ENCODE measurements at places on chromosomes 5 and 9. TPM values are rescaled to one million over a fixed set of nuclear protein-coding genes. Genes with fewer than 3 reads are reported as not detected.
A peak's percentile ranks its signal among the peaks of the same experiment; 100 is the strongest.

- peak; percentile 50 for DNase-seq
These were observed at the start of gene FOXD1 for GRCh38 chr5:73448463-73449136. TSS of gene FOXD1 (minus strand) at chr5:73448777. CDS start at chr5:73448362, 415 bp downstream.

The HTR1A gene
- total RNA-seq: not detected

- DNase-seq: peak; percentile 70
These were observed 44.5 kb upstream of the ANGPTL2 start for GRCh38 chr9:127166651-127167524.

GRCh38 chr9:77438653-77439052 lies 209.5 kb downstream of the GNA14 start:
- no peak for DNase-seq

The FSTL4 gene
- total RNA-seq: not detected

GRCh38 chr5:181217111-181217802 lies 5.8 kb upstream of the TRIM41 start:
- DNase-seq: no peak

DNA sequence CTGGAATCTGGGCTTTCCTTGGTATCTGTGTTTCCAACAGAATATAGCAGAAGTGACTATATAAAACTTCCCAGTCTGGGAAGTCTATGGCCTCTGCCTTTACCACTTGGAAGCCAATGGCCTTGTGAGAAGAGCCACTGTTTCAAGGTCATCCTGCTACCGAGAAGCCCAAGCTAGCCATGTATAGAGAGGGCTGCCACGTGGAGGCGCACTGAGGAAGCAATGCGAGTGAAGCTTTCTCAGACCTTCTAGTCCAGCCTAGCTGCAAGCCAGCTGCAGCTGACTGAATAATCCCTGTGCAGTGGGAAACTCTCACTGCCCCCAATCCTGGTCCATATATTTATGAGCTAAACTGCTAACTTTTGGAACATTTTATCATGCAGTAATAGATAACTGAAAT lies 661.8 kb upstream of the RIOK2 start:
- DNase-seq: no peak

GRCh38 chr5:61811052-61811451 lies 479.0 kb downstream of the ZSWIM6 start:
- DNase-seq: no peak

The SLC4A9 gene
- not detected for total RNA-seq

The CYLC2 gene
- not detected for total RNA-seq

GRCh38 chr9:90132866-90133265 lies 509.8 kb downstream of the DIRAS2 start:
- no peak for DNase-seq

- DNase-seq: no peak
These were observed 2.1 kb upstream of the SLC25A46 start for GRCh38 chr5:110736753-110737152.

- peak; percentile 48 for DNase-seq
These were observed 73.8 kb upstream of the ITGA2 start for GRCh38 chr5:52915176-52915875.

The APBA1 gene
- total RNA-seq: 0.29 TPM

DNA sequence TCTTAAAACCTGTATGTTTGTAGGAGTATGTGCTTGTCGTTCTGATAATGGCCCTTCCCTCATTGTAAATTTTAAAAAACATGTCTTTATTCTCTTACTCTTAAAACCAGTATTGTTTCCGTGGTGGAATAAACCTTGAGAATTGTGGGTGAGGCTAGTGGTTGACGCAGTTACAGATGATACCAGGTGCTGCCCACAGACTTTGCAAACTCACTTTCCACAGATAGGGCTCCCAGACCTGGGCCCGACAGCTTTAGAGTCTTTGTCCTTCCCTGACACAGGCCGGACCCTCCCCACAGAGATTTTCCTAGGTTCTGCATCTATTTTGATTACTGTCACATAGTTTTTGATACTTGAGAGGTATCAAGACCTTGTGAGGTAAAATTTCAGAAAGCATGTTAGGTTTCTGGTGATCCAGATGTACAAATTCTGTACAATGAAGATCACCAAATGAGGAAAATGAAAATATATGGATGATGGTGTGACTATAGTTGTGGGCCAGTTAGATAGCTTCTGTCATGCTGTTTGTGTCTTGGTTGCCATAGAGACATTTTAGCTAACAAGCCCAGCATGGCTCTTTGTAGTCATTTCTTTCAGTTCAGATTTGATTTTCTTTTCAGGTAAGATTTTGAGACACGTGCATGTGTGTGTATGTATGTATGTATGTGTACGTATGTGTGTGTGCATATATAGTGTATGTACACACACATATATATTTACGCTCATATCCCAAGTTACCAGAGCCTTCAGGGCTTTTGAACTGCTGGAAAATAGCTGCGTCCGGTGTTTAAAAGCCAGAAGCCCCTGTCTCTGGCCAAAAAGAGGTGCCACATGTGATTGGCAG lies 33.8 kb downstream of the DMRT1 start:
- DNase-seq: no peak

DNA sequence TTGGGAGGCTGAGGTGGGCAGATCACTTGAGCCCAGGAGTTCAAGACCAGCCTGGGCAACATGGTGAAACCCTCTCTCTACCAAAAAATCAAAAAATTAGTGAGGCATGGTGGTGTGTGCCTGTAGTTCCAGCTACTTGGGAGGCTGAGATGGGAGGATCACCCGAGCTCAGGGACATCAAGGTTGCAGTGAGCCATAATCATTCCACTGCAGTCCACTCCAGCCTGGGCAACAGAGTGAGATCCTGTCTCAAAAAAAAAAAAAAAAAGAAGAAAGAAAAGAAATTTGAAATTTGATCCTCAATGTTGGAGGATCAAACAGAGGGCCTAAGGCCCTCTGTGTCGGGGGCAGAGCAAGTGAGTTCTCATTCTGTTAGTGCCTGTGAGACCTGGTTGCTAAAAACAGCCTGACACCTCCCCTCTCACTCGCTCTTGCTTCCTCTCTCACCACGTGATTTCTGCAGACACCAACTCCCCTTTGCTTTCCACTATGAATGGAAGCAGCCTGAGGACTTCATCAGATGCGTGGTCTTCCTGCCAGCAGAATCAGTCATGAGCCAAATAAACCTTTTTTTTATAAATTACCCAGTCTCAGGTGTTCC lies 8.4 kb upstream of the GOLPH3 start:
- DNase-seq: no peak

DNA sequence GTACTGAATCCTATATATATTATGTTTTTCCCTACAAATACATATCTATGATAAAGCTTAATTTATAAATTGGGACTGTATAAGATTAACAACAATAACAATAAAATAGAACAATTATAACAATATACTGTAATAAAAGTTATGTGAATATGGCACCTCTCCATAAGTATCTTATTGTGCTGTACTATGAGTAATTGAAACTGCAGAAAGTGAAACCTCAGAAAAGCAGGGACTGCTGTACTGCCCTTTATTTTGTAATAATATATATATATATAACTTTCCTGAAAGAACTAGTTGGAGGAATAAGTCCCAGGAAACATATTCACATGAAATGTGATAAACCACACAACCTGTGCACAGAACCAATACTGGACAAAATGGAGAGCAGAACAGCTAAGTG lies 77.3 kb downstream of the PAM start:
- DNase-seq: no peak

- no peak for DNase-seq
These were observed 1.1 kb upstream of the ELL2 start for GRCh38 chr5:95962785-95963184.

- no peak for DNase-seq
These were observed 14.8 kb upstream of the CEMIP2 start for GRCh38 chr9:71783120-71783523.

The ST8SIA4 gene
- total RNA-seq: 0.72 TPM

The LEAP2 gene
- total RNA-seq: 0.35 TPM

DNA sequence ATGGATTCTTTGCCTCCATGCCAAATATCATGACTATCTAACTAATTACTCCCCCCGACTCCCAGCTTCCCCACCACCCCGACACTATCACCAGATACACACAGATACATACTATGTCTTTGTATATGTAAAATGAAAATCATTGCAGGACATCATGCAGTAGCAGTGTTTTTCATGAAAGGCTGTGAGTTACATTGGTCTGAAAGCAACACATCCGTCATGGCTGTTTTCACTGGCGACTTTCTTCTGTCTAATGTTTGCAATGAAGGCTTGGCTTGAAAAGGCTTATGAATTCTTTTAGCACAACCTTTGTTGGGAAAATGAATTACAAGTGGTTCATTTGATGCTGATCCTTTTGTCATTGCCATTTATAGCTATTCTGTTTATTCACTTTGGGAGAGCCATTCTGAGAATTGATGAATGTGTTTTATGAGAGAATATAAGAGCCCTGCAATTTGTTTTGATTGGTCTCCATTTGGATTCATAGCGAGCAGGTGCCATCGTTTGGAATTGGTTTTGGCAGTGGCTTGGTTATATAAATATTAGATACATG lies 103.4 kb downstream of the PIP5K1B start:
- DNase-seq: no peak

DNA sequence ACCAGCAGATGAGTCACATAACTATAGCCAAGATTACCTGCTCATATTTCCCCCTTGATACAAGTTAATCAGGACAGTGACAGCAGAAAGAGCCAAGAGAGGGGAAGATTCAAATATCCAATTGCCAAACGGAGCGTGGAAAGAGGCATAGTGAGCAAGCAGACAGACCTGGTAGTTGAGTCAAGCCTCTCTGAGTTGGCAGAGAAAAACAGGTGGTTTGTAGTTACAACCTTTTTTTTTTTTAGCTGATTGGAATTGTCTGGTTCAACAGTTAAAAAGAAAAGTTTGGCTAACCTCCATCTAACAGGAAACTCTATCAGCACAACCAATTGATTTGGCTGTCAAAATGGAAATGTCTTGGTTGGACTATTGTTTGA lies 272.1 kb downstream of the TLE1 start:
- DNase-seq: no peak

The CEL gene
- 0.58 TPM for total RNA-seq

GRCh38 chr5:142872795-142873194 lies 102.6 kb downstream of the ARHGAP26 start:
- peak; percentile 67 for DNase-seq

The HAVCR1 gene
- 25.8 TPM for total RNA-seq

Measured in epithelial cell of proximal tubule (primary cell).